Stimulated activated CD4-positive, alpha-beta T cell treated with anti-CD3 and anti-CD28 coated beads, Interleukin-12 subunit alpha, Interleukin-12 subunit beta, amount 100 ng/mL, for 24 hours (primary cell): ENCODE measurements at places on chromosomes 6 and 20.

DNA sequence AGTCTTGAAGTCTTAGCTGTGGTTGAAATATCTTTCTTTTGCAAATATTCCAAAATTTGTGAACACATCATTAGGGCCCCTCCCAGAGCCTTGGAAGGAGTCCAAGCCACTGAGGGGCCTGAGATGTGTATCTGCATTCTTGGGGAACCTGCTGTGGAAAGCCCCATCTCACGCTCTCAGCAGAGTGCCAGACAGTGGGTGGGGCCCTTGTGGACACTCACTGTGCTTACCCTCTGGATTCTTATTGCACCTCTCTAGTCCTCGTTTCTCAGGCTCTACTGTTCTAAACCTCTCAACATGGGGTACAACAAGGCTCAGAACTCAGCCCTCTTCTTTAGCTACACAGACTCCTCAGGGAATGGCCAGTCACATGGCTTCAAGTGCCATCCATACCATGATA is 416.2 kb upstream of the CDH4 start:
- no peak for DNase-seq

DNA sequence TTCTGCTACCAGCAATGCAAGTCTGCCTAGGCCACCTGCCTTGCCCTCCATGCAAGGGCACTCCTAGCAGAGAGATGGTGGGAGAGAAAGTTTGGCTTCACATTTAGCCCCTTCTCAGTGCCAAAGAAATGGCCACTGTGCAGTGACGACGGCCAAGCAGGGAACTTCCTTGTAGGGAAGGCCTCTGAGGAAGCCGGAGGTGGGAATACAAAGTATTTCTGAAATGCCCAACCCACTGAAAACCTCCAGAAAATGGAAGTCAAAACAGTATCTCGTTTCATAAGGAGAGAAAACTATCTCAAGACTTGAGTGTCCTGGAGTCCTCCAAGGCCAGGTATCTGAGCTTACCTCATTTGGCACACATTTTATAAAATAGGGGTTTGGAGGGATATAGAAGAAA is 42.7 kb downstream of the JAG1 start:
- no peak for DNase-seq

- DNase-seq = no peak
These were observed 26.0 kb downstream of the MYLIP start for GRCh38 chr6:16154904-16155303.

DNA sequence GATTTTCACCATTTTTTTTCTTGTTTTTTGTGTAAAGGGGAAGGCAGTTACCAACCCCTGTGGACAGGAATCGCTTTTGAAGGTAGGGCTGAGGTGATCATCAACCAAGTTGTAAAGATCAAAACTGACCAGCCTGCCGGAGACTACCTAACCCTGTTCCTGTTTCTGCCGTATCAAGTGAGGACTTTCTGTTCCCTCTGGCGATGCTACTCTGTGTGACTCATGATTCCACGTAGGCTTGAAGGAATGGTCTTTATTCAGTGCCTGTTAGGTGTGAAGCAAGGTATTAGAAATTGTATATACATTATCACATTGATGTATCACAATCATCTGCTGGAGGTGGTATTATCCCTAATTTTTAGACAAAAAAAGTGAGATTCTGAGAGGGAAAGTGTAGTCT is 161.3 kb downstream of the SOX4 start:
- no peak for DNase-seq

DNA sequence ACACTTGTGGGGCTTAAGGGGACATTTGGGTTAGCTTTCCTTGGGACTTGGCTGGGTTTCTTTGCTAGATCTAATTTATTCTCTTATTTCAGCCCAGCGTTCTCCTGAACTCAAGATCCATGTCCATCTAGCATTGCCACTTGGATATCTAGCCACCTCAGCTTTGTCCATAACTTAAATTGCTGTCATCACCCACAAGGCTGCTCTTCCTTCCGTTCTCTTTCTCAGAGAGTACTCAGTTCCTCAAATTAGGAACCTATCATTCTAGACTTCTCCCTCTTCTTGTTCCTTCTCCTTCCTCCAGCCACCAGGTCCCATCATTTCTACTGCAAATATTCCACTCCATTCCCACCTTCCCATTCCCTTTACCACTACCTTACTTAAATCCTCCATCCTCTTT is 4.3 kb downstream of the SMIM26 start:
- no peak for DNase-seq

GRCh38 chr6:154579485-154579884 is 69.0 kb upstream of the CNKSR3 start:
- no peak for DNase-seq

- no peak for DNase-seq
These were observed 28.6 kb upstream of the FAM50B start for GRCh38 chr6:3820563-3820962.

DNA sequence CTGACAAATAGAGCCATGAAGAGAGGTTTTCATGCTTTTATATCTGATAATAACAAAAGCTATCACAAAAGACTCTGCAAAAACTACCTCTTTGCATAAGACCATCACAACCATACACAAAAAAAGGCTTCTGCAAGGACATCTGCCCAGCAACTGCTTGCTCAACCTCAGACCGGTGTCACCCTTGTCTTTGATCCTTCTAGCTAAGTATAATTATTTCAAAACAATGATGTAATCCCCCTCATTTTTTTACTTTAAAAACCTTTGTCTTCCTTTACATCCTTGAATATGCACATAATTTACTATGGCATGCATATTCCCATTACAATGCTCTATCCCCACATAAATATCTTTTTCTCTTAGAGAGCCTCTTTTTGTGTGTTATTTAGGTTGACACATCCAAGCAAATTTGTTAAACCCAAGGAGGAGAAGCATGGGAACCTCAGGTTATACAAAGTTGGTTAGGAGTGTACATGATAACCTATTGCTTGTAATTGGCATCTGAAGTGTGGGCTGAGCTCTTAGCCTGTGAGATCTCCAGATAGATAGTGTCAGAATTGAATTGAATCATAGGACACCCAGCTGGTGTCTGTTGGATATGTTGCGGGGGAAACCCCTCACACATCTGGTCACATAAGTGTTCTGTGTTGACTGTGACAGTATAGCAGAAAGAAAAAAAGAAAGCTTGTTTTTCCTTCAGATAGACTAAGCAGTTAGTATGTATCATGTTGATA is 20.7 kb upstream of the CGA start:
- DNase-seq = no peak

DNA sequence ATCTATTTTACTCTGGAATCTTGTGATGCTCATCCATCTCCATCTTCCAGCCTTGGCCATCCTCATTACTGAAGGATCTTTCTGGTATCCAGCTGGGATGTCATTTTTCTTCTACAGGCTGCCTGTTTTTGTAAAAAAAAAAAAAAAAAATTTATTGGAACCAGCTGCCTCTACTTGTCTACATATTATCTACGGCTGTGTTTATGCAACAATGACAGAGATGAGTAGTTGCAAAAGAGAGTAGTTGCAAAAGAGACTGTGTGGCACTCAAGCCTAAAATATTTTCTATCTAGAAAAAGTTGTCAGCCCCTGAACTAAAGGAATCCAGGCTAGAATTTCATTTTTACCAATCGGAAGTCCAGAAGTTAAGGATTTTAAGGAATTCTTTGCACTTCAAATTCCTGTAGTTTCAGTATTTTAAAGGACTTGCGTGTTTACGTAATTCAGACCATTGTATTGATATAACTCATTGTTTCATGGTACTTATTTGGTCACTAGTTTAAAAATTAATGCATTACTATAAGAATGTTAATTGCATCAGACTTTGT is 38.6 kb upstream of the PLCG1 start:
- no peak for DNase-seq

- no peak for DNase-seq
These were observed 601.2 kb downstream of the DHX35 start for GRCh38 chr20:39563349-39563748.

DNA sequence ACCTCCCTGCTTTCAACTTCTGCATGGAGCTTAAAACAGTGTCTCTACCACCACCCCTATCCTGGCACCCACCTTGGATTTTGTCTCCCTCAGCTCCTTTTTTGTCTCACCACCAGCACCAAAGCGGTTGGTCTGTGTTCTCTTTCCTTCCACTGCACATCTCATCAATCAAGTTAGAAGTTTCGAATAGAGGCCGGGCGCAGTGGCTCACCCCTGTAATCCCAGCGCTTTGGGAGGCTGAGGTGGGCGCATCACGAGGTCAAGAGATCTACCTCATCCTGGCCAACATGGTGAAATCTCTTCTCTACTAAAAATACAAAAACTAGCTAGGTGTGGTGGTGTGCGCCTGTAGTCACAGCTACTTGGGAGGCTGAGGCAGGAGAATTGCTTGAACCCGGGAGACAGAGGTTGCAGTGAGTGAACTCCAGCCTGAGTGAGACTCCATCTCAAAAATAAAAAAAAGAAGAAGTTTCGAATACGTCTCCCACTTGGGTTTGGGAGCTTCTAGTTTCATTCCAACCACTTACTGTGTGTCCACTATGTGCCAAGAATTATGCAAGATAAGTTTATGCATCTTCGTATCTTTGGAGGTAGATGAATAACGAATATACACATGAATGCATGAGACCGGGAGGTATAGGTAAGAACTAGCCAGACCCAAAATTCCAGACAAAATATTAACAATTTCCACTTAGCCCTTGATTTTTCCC is 5.9 kb downstream of the PCED1A start:
- no peak for DNase-seq

GRCh38 chr6:125154761-125155135 is 1.2 kb downstream of the TPD52L1 start:
- DNase-seq = no peak

GRCh38 chr6:63546236-63546635 is 26.0 kb upstream of the LOC128125822 start:
- DNase-seq = no peak

DNA sequence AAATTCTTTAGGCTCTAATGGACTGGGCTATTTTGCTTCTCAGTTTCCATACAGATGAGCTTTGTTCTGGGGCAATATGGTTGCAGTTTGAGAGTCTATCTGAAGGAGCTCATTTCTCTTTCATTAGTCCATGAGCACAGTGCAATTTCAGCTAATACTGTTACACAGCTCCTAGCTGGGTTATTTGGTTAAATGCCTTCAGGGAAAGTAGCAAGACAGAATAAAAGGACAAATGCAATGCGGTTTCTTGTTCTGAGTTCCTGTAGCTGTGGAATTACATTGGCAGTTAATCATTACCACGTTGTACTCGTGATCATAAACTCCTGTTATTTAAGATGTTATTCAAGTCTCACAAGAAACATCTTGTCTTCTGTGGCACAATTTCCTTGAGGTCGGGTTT is 127.7 kb downstream of the BFSP1 start:
- DNase-seq = no peak

- DNase-seq = no peak
These were observed 69.5 kb upstream of the EPB41L1 start for GRCh38 chr20:36084897-36085613.
